ENCODE measurements at places on chromosomes 12 and 14.

GRCh38 chr14:104568620-104569019 lies 10.9 kb upstream of the C14orf180 start:
- DNase-seq: no peak

DNA sequence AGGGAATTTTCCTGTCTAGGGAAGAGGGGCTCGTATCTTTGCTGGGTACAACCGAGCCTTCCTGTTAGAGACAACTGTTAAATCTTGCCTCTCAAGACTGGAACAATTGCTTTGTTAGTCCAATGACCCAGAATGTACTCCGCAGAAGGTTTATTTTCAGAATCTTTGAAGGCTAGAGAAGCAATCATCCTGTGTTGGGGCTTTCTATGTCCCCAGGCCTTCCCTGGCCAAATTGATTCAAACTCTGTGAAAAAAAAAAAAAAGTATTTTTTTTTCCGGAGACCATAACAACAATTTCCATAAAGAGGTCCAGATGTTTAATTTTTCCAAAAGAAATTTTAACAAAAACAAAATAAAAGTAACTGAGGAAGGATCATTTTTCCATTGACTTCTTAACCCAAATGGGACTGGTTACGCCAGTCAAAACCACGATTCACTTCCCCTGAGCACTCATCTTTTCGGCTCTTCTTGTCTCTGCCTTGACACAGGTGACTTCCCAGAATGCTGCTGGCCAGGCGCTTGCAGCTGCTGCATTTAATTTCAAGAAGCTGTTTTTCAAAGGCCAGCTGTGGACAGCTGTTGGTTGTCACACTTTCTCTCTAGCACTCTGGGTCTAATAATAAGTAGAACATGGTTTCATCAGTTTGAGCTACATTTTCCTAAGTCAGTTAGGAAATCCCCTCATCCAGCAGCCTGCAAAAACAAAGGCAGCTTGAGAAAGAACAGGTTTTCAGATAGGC lies 81.6 kb upstream of the MANSC4 start:
- DNase-seq: peak; percentile 62

GRCh38 chr14:22478247-22478646 lies 110.8 kb downstream of the DAD1 start:
- DNase-seq: no peak

GRCh38 chr14:69711881-69712560 lies 54.9 kb upstream of the SRSF5 start:
- no peak for DNase-seq

DNA sequence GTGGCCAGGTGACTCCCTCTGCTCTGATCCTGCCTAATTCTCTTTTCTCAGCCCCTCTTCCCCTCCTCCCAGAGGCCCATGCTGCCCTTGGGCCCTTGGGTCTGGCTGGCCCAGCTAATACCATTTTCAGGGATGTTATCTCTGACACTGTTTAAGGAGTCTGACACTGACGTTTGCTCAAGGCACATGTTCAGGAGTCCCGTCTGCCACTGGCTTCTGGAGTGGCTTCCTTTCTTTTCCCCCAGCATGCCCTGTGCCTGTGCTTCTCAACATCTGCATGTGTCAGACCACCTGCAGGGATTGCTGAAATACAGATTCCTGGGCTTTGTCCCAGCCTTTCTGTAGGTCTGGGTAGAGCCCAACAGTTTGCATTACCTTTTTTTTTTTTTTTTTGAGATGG lies 128.9 kb downstream of the BCL11B start:
- no peak for DNase-seq

- DNase-seq: no peak
These were observed 391.9 kb upstream of the ATP2B1 start for GRCh38 chr12:90100579-90100978.

DNA sequence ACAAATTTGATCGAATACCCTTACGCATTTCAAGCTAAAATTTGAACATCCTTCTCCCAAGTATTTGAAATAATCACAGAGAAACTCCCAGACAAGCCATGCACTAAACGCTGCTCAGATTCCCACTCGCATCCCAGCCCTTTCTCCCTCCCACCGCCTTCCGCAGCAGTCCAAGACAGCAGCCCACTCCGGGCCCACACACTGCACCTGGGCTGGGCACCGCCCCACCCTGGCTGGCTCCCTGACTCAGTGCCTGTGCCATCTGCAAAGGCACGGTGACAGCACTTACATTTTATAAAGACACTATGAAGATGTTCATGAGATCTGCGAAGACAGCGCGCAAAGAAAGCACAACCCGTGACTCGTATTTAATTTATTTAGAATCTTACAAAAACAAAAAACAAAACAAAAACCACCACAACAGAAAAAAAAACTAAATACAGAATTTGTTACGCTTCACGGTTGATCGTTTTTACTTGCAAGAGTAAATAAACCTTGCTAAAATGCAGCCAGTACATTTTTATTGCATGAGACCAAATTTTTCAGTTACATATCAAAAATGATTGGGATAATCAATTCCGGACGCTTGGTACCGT lies 17.2 kb upstream of the CDK2AP1 start:
- no peak for DNase-seq

DNA sequence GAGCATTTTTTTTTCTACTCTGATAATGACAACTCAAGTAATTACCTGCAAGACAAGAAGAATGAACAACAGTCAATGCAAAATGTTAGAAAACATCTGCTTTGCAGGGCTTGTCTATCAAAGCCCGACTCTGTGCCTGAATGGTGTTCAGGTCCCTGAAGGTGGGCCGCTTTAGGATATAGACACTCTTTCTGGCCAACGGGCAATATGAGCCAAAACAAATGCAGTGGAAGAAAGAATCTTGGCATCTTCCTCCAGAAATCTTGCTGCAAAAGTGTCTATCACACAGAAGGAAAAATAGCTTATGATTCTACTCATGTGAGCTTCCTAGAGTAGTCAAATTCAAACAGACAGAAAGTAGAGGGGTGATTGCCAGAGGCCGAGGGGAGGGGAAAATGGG lies 32.7 kb downstream of the FOS start:
- DNase-seq: peak; percentile 35

DNA sequence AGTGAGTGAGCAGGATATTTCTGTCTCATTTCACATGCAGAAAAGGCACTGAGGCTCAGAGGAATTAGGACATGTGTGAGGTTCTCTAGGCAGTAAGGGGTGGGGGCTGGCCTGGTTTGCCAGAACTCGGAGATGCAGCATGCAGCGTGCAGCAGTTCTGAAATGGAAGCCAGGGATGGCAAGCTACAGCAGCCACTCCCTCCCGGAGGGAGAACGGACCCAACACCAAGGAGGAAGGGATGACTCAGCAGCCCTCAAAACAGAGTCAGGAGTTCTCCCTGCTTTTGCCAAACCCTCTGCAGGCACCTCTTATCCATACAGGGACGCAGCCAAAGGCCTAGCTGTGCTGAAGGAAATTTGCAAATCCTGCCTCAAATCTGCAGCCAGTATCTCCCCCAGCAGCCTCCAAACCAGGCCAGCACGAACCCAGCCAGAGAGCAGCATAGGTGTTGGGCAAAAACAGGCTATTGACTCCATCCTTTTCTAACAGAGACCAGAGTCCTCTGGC lies 10.3 kb upstream of the SERPINA3 start:
- DNase-seq: peak; percentile 98

GRCh38 chr14:63478010-63478409 lies 65.2 kb downstream of the PPP2R5E start:
- no peak for DNase-seq

DNA sequence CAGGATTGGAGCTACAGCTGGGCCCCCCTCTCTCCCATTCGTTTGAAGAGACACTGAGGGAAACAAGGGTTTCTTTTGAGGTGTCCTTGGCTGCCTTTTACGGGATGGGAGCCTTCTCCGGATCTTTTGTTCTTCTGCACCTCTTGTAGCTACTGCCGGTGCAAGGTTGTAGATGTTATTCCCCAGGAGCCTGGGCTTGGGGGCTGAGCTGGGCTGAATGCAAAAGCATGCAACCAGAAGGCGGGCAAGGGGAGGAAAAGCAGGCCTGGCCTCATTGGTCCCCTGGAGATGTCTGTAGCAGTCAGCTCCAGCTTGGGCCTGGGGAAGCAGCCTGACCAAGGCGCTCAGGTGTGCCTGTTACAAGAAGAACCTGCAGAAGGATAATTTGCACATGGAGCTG lies 110.3 kb downstream of the GCH1 start:
- no peak for DNase-seq

- DNase-seq: no peak
These were observed 192.3 kb downstream of the TRHDE start for GRCh38 chr12:72464471-72464870.

GRCh38 chr14:81363746-81364378 lies 36.3 kb downstream of the STON2 start:
- DNase-seq: peak; percentile 29

DNA sequence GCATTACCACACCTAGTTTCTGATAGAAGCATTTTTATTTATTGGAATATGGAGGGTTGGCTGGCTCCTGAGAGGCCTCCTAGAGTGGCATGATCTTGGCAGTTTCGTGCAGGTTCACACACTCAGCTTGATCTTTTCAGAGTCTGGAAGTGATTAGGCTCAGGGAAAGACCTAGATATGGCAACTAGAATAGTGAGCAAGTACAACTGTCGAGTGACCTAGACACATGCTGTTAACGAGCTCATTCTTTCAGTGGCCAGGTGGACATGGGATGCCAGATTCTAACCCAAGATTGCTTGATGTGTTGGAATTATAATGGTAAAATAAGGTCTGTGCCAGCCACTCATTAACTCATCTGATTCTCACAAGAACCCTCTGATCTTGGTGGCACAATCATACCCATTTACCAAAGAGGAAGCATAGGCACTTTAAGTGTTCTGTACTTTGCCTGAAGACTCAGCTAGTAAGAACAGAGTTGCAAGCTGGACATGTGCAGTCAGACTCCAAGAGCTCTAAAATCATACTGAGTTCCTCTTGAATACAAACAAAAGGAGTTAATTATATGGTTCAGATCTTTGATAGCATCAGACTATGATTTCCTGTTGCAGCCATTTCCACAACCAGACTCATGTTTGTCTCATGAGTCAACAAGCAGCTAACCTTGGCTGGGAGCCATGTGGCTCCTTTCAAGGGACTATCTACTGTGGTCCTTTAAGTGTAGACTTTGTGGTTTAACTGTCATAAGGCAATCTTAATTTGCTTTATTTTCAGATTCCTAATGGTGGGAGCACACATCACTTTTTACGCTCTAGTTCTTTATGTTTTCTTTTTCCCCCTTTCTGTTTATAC lies 144.2 kb downstream of the PLEKHA5 start:
- DNase-seq: peak; percentile 96

DNA sequence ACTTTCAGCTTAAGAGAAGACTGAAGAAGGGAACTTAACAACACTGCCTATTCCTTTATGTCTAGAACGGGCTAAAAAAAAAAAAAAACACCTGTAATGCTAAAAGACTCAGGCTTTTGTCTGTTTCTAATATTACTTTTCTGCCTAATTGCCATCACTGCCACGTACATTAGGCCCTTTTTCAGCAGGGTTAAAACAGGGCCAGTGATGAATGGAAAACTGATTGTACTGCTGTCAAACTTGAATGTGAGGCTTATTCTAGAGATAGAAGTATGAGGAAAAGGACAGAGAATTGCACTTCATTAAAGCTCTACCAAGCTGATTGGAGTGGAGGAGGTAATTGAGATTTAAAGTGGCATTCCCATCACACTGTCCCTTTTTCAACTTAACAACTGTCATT lies 535.8 kb downstream of the PRKD1 start:
- DNase-seq: no peak

- no peak for DNase-seq
These were observed 28.5 kb downstream of the PRIMA1 start for GRCh38 chr14:93759719-93760307.

GRCh38 chr14:20546877-20547276 lies 14.0 kb downstream of the RNASE9 start:
- DNase-seq: no peak

DNA sequence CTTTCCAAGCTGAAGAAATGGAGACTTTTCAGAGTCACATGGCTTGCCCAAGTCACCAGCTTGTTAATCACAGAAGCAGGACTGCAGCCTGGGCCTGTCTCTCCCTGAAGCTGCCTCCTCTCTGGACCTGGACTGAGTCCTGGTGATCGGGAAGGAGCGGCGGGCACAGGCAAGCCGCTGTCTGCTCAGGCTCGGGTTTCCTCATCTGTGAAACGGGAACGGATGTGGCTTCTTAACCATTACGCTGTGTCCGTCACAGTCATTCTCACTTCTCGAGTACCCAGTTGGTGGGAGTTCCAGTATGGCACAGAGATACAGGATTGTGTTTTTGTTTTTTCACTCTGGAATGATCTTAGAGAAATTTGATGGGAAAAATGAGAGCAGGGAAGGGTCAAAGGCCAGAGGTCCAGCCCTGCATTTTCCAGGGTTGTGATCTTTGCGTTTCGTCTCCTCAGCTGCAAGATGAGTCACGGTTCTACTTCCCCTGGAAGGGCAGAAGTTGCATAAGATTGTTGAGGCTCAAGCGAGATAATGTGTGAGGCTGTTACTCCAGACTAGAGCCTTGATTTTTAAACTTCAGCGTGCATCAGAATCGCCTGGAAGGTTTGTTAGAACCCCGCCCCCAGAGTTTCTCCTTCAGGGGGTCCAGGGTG lies 7.6 kb upstream of the LRTM2 start:
- peak; percentile 32 for DNase-seq

GRCh38 chr14:54173802-54174201 lies 217.2 kb upstream of the BMP4 start:
- DNase-seq: peak; percentile 65

GRCh38 chr14:101907619-101908018 lies 56.8 kb upstream of the DYNC1H1 start:
- no peak for DNase-seq

DNA sequence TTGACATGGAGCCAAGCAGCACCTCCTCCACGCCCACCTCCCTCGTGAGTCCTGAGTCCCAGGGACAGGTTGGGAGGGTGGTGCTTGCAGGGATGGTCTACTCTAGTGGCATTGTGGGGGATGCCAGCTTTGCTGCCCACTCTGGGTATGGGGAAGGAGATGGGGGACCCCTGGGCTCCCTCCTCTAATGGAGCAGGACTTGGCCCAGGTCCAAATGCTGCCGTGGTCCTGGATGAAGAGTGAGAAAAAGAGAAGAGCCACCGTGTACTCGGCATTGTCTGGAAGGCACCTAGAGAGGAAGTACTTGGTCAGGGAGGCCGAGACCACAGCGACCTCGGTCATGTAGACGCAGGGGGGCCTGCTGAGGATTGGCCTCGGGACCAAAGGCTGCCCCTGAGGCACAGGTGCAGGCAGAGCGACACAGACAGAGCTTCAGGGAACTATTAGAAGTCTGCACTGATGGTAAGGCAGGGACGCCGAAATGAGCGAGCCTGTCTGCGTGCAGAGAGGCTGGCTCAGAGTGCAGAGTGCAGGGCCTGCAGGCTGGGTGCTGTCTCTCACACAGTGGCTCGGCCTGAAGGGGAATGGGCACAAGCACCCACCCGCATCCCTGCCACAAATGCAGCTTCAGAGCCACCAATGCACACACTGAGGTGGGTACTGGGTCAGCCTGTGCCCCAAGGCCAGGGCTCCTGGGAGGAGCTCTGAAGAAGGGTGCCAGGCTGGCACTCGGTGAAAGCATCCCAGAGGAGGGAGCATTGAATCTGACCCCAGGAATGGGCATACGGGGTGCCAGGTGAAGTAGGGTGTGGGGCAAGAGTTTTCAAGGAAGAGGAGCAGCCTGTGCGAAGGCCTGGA lies 17.4 kb downstream of the NGB start:
- DNase-seq: no peak

GRCh38 chr12:5614256-5614655 lies 182.3 kb downstream of the NTF3 start:
- DNase-seq: no peak

- no peak for DNase-seq
These were observed 49.2 kb upstream of the PRICKLE1 start for GRCh38 chr12:42638697-42639096.
